ENCODE measurements at places on chromosomes 1 and 21. TPM values are rescaled to one million over a fixed set of nuclear protein-coding genes. Genes with fewer than 3 reads are reported as not detected.

Gene KCNT2
- total RNA-seq, result 13.3 TPM

Gene DDI2
- total RNA-seq, result 27.4 TPM

Gene MARK1
- total RNA-seq, result 19.4 TPM

Gene LCE1E
- not detected for total RNA-seq

Gene KDF1
- not detected for total RNA-seq

Data from posterior vena cava (tissue), 2 donors.